CD8-positive, alpha-beta memory T cell (primary cell): ENCODE measurements at places on chromosomes 16 and 17.

DNA sequence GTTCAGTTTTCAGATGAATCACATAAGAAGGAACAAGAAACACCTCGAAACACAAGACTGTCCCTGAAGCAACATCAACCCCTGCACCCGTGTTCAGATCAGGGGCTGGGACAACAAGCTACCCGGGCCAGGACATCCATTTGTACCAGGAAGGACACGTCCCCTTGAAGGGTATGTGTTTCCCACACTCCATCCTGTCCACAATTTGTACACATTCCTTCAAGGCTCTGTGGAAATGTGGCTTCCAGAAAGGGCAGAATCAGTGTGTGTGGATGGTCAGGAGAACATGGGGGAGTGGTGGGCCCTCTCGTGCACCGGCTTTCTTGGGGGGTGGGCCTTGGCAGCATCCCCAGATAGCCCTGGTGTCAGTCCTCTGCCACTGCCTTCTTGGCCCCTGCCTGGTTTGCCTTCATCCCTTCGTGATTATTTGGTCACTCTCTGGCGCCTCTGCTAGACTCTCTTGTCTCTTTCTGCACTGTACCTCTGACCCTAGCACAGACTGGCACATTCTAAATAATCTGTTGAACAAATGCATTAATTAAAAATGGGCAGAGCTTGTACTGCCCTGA, 10.3 kb downstream of the KIFC3 start:
- no peak for DNase-seq

DNA sequence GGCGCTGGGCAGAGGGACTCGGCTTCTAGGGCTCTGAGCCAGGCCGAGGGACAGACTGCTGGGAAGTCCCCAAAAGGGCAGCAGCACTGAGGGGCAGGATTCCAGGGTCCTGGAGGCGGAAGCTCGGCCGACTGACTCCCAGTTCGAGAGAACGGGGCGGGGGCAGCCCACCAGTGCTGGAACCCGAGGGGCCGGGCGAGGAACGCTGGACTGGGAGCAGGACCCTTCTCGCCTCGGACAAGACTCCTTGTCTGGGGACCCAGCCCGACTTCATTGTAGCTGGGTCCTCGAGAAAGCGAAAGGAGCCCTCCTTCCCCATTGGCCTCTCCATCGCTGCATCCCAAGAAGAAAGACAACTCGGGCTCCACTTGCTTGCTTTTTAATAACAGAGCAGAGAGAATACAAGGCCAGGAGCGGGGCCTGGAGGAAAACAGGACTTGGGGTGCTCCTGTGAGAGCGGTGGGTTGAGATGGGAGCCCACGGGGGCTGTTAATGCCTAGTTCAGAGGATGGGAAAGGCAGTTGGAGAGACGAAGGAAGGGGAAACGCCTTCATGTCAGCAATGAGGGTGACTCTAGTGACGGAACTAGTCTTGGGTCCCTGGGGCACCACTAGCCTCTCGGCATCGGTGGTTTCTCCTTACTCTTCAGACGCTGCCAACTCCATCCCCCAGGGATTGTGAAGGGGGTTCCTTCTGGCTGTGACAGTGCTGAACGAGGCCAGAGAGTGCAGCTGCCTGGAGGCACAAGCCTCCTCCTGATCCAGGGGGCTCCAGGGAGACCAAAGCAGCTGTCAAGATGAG, 492 bp upstream of the CAMTA2 start:
- no peak for DNase-seq

DNA sequence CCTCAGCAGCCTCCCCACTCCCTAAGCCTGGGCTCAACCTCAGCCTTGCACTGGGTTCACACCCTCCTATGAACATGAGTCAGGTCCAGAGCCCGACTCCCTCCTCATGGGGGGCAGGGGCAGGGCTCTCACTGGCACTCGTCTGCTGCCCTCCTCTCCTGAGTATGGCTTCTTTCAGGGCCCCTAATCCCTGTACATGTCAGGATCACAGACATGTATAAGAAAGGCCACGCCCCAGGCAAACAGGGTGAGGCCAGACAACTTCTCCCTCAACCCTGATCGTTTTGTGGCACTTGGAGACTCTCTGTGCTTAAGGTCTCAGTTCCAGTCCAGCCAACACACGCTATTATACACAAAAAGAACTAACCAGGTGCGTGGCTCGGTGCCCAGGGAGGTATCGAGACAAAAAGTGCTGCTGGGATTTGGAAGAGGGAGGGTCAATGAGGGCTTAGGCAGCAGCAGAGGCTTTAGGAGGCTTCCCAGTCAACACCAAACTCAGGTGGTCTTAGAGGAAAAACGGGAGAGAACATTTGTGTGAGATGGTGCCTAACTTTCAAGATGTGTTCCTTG, 45.2 kb downstream of the CMTM3 start:
- DNase-seq, result no peak

- DNase-seq, result no peak
Measured at GRCh38 chr16:76194616-76195015, 82.6 kb upstream of the CNTNAP4 start.

DNA sequence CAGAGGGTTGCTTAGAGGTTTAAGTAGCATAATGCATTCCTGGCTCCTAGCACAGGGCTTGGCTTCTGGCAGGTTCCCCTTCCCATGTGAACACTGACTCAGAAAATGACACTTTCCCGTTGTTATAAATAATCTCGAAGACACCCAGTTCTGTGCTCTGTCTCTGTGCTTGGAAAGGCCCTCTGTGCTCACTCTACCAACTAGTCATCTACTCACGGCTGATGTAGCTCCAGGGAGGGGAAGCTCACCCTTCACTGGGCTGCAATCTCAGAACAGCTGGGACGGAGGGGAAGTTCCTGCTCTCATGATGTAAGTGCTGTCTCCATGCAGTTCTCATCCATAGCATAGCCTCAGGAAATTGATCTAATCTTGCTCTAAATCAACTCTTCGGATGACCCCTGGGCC, 230.5 kb upstream of the ASIC2 start:
- DNase-seq, result no peak

GRCh38 chr16:81823111-81823510, 44.0 kb downstream of the PLCG2 start:
- DNase-seq, result no peak

GRCh38 chr16:19837984-19838707, 46.5 kb downstream of the GPRC5B start:
- no peak for DNase-seq

- DNase-seq, result no peak
Measured at GRCh38 chr16:4315186-4316107, at the start of gene GLIS2. TSS of gene GLIS2 (plus strand) at chr16:4316067. CDS start at chr16:4332281, 16,214 bp downstream.

DNA sequence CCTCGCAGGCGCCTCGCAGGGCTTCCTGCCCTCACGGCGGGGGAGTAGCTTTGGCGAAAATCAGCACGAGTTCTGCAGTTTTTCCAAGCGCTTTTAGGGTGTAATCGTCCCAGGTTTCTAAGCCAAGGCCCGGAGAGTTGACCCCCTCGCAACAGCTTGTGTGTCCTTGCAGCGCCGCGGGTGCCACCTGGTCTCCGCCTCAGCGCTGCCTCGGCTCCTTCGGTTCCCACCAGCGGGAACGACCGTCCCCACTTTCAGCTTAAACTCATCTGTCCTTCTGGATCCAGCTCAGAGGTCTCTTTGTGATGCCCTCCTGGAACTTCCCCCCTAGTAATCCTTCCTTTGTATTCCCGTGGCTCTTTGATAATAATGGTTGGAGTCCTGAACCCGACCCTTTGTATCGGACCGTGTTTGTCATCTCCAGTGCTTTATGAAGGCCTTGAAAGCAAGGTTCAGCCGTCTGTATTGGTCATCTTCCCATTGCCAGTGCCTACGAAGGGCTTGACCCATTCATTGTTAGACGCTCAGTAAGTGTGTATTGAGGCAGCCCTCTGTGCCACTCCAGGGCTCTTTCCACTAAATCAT, 858 bp upstream of the SMARCE1 start:
- DNase-seq, result no peak

- DNase-seq, result peak; percentile 89
Measured at GRCh38 chr17:35890774-35891155, 10.6 kb upstream of the CCL5 start.

DNA sequence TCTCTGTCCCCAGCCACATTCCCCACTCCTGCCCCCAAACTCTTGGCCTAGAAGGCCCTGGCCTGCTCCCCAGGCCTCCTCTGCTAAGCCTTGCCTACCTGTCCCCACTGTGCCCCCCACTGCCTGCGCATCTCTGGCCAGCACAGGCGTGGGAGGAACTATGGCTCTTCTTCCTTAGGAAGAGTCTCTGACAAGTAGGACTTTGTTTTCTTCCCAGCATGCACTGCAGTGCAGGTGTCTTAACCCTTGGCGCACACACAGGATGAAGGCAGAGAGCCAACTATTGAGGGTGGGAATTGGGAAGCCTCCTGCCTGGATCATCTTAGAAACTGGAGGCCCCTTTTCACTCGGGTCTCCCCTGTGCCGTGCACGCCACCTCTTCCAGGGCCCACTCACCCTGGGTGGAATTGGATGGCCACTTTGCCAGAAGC, 3.6 kb downstream of the AMDHD2 start:
- DNase-seq, result no peak

DNA sequence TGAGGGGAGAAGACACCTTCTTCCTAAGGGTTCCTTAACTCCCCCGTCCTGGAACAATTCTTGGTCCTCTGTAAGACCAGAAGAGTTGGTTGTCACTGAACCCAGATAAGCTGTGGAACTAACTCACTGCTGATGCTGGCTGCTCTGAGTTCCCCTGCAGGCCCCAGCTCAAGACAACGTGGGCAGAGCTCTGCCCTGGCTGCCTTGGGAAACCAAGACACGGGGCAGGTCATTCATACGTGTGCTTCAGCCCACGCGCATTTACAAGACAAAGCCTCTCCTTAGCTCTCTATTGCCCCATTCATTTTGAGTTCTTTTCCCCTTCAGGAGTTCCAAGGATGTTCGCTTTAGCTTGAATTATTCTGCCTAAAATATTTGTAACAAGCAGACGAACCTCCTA, 3.4 kb upstream of the NAT9 start:
- DNase-seq, result no peak

GRCh38 chr17:48055531-48056245, 7.5 kb downstream of the NFE2L1 start:
- no peak for DNase-seq

DNA sequence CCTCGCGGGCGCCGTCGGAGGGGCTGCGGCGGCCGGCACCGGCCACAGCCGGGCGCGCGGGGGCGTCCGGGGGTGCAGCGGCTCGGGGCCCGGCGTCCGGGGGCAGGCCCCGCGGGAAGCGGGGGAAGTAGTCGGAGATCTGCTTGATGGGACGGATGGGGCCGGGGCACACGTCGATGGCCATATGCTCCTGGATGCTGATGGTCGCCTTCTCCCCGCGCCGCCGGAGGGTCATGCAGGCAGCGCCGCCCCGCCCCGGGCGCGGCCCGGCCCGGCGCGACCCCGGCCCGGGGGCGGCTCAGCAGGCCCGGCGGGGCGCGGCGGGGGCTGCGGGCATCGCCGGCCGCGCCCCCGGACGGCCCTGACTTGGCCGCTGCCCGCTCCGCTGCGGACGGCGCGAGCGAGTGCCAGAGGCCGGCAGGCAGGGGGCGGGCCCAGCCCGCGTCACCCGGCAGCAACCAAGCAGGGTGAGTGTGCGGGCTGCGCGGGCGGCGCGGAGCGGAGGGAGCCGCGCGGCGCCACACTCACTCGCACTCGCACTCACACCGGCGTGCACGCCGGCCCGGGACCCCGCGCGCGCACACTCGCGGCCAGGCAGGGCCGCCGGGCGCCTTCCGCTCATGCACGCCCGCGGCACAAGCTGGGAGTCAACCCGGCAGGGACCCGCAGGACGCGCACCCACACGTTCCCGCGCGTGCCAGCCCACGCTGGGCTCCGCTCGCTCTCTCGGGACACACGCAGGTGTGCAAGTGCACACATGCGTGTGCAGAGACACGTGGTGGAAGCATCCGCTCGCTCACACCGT, at the start of gene DOC2B:
Gene DOC2B, minus strand, starts transcription at position 406 of the 805 bp plus-strand sequence. Its CDS starts 171 bp downstream, at position 235.
- DNase-seq, result no peak

- DNase-seq, result no peak
Measured at GRCh38 chr17:44287651-44288050, 19.7 kb upstream of the SLC4A1 start.

DNA sequence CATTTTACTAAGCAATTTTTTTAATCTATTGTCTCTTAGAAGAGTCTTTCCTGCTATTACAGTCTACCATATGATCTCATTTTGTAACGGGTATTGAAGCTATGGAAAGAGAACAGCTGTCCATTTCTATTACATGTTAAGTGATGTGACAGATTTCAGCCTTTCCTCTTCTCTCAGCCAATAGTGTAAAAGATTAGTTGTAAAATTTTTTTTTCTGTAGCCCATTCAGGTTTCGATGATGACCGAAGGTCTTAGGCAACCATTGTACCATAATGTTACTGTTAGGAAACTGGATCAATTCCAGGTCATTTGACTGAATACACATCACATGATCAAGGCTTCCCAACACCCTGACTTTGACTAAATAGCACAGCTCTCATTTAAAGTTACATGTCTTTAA, 147.6 kb upstream of the HLF start:
- DNase-seq, result no peak

GRCh38 chr17:4972322-4972721, 4.7 kb upstream of the SPAG7 start:
- no peak for DNase-seq

- DNase-seq, result no peak
Measured at GRCh38 chr16:12661656-12662172, 142.0 kb downstream of the CPPED1 start.

GRCh38 chr17:72466199-72466598, 345.4 kb downstream of the SOX9 start:
- no peak for DNase-seq

DNA sequence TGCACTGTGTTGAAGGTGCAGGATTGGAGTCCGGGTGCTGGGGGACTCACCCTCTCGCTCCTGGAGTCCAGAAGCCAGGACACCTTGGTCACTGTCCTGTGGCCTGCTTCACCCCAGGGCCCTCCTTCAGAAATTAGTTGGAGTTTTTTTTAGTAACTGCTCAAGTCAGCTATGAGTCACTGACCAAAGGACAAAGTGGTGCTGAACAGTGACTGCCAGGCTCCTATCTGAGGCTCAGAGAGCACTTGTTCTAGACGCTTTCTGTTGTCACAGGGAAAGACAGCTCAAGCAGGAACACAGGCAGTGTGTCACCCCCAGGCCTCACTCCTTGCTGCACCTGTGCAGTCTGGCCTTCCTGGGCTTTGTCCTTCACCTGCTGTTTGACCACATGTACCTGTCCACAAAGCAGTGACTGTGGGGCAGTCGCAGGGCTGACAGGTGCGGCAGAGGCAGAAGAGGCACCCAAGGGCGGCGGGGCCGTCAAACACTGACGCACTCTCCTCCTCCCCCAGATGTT, 4.1 kb upstream of the FAAP100 start:
- no peak for DNase-seq

- no peak for DNase-seq
Measured at GRCh38 chr16:22961206-22961605, 147.2 kb downstream of the HS3ST2 start.

DNA sequence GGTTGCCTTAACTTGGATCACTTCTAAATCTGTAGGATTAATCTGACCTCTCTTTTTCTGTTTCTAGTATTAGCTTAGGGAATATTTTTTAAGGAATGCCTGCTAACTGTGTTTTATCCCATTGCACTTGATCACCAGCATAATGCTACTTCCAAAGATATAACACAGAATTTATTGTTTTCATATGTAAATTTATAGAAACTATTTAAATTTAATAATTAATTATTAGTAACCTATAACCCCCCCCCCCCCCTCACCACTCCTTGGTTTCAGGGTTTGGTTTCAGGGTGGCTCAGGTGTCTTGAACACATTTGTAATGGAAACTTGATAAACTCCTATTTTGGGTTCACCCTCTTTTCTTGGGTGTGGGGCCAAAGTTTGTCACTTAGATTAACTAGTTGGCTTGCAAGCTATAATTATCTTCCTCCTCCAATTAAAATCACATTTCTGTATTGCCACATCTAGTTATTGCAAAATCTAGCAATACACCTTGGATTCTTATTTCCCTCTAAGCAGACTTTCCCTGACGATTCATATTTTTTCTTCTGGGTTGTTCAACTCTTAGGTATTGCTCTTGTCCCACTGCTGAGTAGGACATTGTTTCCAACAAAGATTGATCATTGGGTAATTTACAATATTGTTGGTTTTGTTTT, 18.3 kb downstream of the KRT12 start:
- no peak for DNase-seq
